ENCODE measurements at places on chromosomes 2 and 18. TPM values are rescaled to one million over a fixed set of nuclear protein-coding genes. Genes with fewer than 3 reads are reported as not detected.
A peak's percentile ranks its signal among the peaks of the same experiment; 100 is the strongest.

The PSMA8 gene
- total RNA-seq: not detected

The ASXL3 gene
- total RNA-seq: not detected

The RTP5 gene
- not detected for total RNA-seq

The PROM2 gene
- total RNA-seq: 40.7 TPM

The GPR39 gene
- total RNA-seq: 10.5 TPM

The COQ10B gene
- 18.4 TPM for total RNA-seq

The ST6GAL2 gene
- 0.03 TPM for total RNA-seq

The NEB gene
- total RNA-seq: 0.27 TPM

The SETBP1 gene
- 9.8 TPM for total RNA-seq

DNA sequence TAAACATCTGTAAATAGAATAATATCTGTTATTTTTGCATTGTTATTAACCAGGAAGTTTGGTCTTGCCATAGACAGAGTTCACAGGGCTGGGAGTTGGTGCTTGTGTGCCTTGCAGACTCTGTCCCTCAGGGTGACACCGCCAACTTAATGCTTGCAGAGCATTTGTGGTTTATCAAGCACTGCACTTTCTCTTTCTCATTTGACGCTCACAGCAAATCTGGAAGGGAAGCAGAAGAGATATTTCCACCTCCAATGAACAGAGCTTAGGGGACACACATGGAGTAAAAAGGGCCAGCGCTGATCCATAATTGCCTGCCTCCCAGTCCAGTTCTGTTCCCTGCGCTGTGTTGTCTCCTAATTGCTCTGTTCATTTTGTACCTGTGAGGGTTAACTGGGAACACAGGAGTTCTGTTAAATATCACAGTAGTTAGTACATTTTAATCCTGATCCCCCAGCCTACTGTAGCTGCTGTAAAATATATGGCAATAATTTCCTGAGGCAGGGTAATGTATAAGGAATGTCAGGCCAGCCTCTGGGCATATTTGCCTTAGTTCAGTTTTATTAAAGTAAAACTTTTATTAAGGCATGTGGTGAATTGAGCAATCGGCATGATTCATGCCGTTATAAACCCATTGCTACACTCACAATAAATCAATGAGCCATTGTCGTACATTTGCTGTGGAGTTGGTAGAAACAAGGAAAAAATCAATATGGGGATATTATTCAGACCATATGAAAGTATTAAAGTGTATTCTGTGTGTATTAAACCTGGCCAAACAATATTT lies 182.5 kb upstream of the OSR1 start:
- peak; percentile 90 for DNase-seq

GRCh38 chr2:232273903-232274643 lies 104.5 kb upstream of the ALPP start:
- no peak for DNase-seq

DNA sequence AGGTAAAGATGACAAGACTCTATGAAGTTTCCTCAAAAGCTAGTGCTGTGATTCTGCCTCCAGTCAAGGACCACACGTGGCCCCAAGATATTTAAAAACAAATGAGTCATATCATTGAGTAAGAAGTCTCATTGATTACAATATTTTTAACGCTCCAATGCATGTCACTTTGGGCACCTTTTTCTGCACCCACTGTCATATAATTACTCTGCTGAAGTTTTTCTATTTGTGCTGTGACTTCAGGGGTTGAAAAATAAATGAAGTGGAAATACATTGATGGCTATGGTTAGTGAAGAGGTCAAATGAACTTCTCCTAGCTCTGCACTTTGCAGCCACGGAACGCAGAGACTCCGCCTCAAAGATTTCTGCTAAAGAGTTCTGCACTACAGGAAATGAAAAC lies 344.3 kb upstream of the KYNU start:
- DNase-seq: no peak

- DNase-seq: no peak
Measured at GRCh38 chr2:84844141-84844540, 36.7 kb downstream of the TRABD2A start.

DNA sequence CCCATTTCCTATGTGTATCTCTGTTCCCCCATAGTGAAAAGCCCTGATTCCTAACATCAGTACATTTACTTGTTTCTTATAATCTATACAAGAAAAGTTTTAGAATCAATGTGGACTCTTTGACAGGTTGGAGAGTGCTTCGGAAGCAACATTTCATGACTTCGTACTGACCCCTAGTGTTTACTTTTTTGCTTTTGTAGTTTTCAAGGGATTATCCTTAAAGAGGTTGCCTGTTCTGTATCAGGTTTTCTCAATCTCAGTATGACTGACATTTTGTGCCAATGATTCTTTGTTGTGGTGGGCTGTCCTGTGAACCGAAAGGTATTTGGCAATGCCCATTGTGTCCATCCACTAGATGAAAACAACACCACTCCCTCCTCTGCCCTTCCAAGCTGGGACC lies 43.3 kb upstream of the SERPINB2 start:
- peak; percentile 14 for DNase-seq

- no peak for DNase-seq
Measured at GRCh38 chr2:219957820-219958219, 330.4 kb downstream of the SLC4A3 start.

- no peak for DNase-seq
Measured at GRCh38 chr2:10300328-10300920, 2.3 kb upstream of the HPCAL1 start.

GRCh38 chr2:237639052-237639835 lies 11.9 kb downstream of the LRRFIP1 start:
- DNase-seq: no peak

- DNase-seq: no peak
Measured at GRCh38 chr2:169329688-169330554, 32.4 kb downstream of the LRP2 start.

- DNase-seq: no peak
Measured at GRCh38 chr18:61589724-61590065, 256.5 kb downstream of the CDH20 start.

DNA sequence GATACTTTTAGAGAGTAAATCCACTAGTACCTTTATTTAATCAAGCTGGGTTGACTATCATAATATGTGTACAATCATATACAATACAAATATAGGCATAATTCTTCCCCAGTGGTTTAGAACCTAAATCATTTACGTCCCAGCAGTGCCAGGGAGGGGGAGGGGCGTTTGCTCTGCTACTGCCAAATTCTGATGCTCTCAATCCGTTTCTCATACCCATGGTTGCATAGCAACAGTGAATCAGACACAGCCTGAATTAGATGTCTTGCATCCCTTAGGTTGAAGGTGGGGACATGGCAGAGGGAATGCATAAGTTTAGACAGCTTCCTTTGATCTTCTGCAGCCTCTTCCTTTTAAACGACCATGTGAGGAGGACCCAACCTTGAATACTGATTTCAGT lies 135.4 kb downstream of the ABCA12 start:
- DNase-seq: no peak

- no peak for DNase-seq
Measured at GRCh38 chr18:32595832-32596231, 125.2 kb upstream of the GAREM1 start.

- peak; percentile 85 for DNase-seq
Measured at GRCh38 chr18:49874238-49874637, 60.9 kb upstream of the ACAA2 start.

All from foreskin keratinocyte (primary cell).